ENCODE measurements at places on chromosomes 11 and 22.

GRCh38 chr11:128179039-128179438 is 408.3 kb downstream of the ETS1 start:
- no peak for DNase-seq

- DNase-seq, result no peak
Observed at GRCh38 chr22:30333707-30334087, 7.0 kb upstream of the TBC1D10A start.

DNA sequence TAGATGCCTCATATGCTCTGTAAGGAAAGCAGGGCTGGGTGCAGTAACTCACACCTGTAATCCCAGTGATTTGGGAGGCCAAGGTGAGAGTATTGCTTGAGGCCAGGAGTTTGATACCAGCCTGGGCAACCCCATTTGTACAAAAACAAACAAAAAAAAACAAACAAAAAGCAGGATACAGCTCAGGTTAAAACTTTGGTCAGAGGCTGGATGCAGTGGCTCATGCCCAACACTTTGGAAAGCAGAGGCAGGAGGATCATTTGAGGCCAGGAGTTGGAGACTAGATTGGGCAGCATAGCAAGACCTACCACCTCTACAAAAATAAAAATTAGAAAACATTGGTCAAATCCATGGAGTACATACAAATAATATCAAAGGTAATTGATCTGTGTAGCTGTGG is 7.9 kb downstream of the CUL5 start:
- DNase-seq, result no peak

DNA sequence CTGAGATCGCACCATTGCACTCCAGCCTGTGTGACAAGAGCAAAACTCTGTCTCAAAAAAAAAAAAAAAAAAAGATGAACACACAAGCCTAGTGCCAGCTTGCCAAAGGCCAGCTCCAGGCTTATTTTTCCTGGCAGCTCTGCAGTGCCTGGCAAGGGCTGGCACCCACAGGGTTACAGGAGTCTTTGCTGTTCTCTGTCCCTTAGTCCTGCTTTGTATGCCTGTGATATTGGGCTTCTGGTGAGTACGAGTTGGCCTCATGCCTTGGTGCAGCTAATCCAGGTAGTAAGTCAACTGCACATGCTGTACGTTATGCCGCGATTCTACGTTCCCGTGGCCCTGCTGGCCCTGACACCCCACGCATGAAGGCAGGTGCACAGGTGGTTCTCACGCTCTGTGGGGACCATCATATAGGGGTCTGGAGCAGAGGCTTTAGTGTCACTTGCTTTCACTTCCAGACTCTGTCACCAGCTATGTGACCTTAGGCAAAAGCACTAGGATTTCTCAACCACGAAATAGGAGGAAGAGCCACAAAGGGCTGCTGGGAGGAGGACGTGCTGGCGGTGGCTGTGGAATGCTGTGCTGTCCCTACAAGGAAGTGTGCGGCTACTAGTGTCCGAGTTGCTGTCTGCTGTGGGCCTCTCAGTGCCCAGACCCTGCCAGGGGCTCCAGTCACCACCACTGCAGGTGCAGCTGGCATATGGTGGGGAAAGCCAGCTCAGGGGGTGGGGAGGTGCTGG is 21.4 kb upstream of the RASL10A start:
- DNase-seq, result no peak

DNA sequence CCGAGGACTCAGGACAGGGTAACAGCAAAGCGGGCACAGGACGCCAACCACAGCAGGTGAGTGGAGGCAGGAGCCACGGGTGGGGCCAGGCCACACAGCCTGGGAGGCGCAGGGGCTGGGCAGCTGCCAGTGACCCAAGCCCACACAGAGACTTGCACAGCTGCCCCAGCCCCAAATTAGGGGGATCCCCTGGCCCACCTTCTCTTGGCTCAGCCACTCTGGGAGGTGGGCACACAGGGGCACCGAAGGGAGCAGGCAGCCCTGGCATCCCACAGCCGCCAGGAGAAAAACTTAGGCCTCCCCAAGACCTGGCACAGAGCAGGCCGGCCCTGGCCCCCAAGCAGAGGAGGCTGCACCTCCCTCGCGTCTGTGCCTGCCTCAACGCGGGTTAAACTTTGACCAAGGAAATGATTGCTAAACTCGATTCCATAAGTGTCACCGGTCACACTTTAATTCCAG is at the start of gene SLC22A12:
Gene SLC22A12, plus strand, starts transcription at position 458 of the 459 bp plus-strand sequence. CDS start 337 bp downstream, outside the sequence.
- DNase-seq, result no peak

GRCh38 chr11:21364866-21365624 is 695.7 kb downstream of the NELL1 start:
- DNase-seq, result no peak

GRCh38 chr11:62195945-62196344 is 5.9 kb downstream of the SCGB1D1 start:
- no peak for DNase-seq

DNA sequence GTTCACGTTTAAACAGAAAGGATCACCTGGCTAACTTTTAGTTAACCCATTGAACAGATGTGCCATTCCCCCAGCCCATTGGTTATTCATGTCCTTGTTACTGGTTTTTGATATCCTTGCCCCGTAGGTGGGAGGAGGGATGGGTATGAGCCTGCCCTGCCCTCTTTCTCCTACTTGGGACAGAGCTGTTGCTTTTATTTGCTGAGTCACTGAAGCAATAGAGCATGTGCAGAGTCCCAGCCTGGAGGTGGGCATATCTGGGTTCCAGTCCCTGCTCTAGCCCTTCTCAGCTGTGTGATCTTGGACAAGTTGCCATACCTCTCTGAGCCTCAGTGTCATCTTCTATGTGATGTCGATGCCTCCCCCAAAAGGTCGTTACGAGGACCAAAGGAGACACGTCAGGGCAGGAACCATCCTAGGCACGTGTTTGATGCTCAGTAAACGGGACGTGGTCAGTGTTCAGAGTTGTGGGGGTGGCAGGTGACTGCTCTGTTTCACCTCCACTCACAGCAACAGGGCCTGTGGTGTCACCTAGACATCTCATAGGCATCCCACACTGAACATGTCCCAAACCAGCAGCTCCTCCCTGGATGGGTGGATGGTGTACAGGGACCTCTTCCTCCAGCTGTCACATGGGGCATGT is 61.0 kb downstream of the BMAL1 start:
- DNase-seq, result no peak

DNA sequence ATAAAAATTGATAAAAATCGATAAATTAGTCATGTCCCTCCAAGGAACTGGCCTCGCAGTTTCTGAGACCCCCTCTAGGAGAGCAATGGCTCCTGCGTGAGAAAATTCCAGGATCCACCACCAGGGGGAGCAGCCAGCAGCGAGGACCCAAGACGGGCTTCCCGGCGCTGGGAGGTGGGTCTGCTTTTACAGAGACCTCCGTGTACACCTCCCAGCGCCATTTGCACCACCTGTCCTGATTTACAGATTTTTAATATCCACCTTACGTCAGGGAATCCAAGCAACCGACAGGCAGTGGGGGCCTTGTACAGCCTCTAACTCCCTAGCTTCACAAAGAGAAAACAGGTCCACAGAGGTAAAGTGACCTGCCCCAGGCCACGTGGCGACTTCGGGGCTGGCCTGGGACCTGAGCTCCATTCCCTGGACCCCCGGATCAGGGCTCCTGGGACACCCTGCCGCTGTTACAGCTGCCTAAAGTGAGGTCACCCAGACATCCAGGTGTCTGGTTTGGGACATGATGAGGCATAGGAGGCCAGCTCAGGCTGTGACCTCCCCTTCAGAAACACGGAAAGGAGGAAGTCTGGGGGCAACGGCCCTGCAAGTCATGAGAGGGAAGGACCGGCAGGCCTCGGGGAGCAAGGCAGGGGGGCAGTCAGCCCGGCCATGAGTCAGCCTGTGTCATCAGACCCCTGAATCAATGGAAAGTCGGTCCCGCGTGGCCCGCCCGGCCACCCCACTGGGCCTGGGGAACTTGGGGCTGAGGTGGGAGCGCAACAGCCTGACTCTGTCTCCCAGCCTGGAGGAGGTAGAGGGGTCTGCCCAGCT is 3.5 kb downstream of the OSM start:
- DNase-seq, result no peak

DNA sequence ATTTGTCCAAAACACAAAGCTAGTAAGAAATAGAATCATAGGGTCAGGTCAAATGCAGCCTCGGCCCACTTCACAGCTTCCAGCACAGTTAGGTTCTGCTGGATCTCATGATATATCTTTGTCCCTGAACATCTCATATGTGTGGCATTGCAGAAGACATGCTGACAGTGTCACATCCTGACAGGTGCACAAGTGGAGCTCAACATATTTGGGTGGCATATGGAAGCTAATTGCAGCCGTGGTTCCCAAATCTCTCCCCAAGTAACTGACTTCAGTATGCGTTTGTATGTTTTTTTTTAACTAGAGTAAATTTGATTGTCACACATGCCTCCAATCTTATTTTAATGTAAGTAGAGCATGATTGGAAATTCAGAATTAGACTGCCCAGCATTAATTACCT is 33.4 kb downstream of the NAV2 start:
- DNase-seq, result no peak

DNA sequence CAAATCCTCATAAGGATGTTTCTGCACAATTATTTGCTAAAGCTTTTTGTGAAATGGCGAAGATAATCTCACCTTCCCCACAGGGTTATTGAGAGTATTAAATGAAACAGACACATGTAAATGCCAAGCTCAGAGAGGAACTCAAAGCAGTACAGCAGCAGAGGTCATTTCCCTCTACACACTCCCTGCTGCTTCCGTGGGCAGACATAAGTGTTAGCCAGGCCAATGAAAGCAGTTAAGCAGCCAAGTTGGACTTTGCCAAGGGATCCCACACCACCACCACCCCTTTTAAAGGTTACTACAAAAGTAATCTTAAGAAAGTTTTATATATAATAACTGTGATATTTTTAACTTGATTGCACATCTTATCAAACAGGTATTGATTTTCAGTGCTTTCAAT is 4.0 kb upstream of the FAM111A start:
- DNase-seq, result no peak

GRCh38 chr22:48268771-48269552 is 1506.5 kb downstream of the TBC1D22A start:
- no peak for DNase-seq

DNA sequence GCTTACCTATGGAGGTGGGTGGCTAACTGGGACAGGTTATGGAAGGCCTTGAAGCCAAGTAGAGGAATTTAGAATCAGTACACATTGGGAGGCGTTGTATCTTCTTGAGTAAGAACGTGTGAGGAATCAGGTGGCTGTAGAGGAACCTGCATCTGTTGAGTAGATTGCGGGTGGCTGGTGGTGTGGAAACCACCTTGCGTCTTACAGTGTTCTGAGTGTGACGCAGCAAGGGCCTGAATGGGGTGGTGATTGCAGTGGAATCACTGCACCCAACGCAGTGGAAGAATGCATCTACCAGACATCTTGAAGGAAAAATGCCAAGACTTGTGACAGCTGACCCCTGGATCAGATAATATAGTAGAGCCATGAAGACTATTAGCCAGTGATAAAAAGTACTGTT is 110.8 kb upstream of the NNMT start:
- no peak for DNase-seq

- no peak for DNase-seq
Observed at GRCh38 chr22:23751441-23751996, 607 bp upstream of the ZNF70 start.

DNA sequence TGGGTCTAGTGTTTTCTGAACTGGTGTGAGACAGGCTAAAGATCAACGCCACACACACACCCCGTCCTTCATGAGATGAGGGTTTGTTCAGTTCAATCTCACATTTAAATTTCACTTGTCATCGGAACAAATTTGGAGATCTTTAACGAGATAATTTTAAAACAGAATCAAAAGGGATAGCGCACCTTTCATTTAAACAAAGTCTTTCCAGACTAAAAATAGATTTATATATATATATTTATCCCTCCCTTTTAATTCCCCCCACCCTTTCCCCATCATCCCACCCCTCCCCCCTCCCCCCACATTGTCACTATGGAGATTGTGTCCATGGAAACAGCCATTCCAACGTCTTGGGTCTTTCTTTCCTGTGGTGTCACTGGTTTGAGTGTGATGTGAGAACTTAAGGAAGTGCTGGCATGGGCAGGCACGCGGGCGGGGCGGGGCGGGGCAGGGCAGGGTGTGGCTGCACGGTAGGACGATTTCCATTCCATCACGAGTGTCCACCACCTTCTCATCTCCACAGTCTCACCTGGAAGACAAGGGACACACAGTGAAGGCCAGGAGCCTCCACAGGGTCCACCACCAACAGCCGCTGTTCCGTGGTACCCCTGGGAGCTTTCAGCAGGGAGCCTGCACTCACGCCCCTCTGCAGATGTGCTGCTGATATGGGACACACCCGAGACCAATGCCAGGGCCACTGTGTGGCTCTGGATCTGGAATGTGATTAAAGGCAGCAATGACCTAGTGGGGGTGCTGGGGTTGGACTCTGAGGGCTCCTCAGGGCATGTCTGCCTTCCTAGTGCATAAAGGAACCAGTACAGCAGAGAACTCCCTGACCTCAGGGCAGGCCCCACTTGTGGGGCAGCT is 30.5 kb upstream of the CYP2D6 start:
- DNase-seq, result no peak

GRCh38 chr22:25485626-25486545 is 78.6 kb upstream of the GRK3 start:
- no peak for DNase-seq

DNA sequence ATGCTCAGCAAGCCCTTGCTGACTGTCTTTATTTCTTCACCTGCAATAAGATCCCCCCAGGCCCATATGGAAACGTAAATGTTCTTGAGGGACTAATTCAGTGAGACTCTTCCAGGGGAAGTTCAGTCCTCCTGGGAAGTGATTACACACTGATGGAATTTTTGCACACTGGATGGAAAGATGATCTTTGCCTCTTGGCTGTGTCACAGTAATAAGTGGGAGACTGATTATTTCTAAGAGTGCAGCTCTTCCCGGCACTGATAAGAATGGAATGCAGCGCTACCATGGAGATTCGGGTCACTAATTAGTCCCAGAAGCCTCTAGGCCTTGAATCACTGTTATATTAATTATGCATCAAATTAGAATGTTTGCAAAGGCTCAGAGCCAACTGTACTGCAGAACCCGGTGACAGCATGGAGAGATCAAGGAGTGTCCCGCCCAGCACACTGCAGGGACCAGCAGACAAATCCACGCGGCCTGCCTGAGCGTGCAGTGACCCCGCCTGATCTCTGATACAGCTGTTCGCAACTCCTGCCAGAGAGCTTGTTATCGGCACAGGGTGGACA is 178.3 kb downstream of the SNX19 start:
- no peak for DNase-seq
